NB4 (cell line): ENCODE measurements at places on chromosomes 5 and 9.

DNA sequence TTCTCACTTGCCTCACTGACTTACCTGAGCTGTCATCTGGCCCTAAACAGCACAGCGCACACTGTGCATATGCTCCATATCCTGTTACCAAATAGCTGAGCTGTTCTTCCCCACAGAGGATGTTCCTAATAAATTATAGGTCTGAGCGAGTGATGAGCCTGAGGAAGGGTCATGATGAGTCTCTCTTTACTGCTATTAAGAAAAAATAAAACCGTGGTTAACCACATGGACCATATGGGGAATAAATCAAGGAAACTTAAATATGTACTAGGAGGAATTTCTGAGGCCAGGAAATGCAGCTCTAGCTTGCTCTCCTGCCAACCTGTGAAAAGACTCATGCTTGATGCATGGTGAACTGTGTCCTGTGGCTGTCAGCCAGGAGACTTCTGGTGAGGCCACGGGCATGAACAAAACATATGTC, 424.8 kb upstream of the DMAC1 start:
- DNase-seq: no peak

- no peak for DNase-seq
Observed at GRCh38 chr5:149757197-149757947, 27.3 kb downstream of the PPARGC1B start.

DNA sequence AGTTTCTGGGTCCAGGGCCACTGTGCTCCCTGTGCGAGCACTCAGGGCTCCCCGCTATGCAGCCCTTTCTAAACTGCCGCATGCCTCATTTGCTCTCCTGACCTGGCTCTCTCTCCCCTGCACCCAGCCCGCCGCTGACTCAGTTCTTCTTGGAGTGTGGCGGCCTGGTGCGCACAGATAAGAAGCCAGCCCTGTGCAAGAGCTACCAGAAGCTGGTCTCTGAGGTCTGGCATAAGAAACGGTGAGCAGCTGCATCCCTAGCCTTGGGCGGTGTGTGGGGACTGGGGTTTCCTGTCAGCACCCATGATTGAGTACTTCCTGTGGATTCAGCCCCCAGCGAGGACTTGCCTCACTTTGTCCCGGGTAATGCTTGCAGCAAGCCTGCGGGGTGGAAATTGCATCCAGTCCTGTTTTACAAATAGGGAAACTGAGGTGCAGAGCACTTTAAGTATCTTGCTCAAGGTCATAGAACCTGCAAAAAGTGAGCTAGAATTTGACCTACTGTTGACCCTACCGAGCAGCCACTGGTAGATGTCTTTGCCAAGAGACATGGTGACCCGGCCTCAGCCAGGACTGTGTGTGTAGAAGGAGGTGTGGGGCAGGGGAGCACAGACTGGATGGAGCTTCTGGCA, 27.9 kb downstream of the USP20 start:
- peak; percentile 99 for DNase-seq

DNA sequence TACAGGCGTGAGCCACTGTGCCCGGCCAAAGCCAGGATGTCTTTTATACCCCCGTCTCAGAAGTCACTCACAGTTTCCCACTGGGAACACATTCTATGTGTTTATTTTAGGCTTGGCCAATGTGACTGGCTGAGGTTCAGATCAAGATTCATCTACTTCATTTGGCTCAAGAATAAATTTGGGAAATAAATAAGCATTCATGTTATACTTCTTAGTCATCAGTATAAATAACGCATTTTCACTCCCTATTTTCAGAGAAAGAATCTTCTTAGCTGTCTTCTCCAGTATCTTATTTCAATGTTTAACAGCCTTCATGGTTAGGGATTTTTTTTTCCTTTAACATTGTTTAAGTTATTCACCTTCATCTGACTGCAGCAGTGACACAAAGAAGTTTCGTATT, 11.8 kb downstream of the S100Z start:
- no peak for DNase-seq

GRCh38 chr5:176881816-176882566, 17.2 kb downstream of the HK3 start:
- DNase-seq: no peak

GRCh38 chr5:19462019-19462418, 526.0 kb downstream of the CDH18 start:
- DNase-seq: no peak

DNA sequence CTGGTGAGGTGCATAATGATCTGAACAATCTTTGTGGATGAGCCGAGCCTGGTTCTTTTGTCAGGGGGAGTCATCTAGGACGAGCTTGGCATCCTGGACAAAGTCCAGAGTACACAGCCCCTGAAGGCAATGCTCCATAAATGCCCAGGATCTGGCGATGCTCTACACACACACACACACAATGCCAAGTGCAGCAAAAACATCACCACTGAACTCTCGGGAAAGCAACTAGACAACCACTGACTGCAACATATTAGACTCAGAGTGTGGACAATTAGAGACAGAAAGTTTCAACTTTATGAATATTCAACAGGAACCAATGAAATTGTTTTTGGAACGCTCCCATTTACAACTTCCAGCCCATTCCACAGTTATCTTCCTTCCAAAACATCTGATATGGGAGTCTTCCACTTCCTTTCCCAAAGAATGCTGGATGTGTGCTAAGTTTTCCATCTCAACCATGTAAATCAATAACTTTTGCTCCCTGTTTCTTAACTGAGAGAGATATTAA, 227.6 kb upstream of the ANKRD55 start:
- DNase-seq: no peak

DNA sequence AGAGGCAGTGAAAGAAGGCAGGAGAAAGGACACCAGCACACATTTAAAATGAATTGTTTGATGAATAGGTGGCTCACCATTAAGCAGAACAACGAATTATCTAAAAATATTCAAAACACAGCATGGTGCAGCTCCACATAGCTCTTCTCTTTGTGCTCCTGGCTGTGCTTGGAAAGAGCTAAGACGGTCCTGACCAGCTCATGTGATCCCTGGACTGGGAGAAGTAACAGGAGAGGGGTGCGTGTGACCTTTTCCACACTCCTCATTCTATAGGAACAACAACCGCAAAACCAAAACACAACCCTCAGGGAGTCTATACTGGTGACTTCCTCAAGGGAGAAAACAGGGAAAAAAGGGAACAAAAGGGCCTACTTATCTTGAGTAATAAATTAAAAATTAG, 140.5 kb downstream of the DIRAS2 start:
- DNase-seq: no peak

- DNase-seq: no peak
Observed at GRCh38 chr5:28009576-28009975, 971.2 kb upstream of the CDH9 start.

DNA sequence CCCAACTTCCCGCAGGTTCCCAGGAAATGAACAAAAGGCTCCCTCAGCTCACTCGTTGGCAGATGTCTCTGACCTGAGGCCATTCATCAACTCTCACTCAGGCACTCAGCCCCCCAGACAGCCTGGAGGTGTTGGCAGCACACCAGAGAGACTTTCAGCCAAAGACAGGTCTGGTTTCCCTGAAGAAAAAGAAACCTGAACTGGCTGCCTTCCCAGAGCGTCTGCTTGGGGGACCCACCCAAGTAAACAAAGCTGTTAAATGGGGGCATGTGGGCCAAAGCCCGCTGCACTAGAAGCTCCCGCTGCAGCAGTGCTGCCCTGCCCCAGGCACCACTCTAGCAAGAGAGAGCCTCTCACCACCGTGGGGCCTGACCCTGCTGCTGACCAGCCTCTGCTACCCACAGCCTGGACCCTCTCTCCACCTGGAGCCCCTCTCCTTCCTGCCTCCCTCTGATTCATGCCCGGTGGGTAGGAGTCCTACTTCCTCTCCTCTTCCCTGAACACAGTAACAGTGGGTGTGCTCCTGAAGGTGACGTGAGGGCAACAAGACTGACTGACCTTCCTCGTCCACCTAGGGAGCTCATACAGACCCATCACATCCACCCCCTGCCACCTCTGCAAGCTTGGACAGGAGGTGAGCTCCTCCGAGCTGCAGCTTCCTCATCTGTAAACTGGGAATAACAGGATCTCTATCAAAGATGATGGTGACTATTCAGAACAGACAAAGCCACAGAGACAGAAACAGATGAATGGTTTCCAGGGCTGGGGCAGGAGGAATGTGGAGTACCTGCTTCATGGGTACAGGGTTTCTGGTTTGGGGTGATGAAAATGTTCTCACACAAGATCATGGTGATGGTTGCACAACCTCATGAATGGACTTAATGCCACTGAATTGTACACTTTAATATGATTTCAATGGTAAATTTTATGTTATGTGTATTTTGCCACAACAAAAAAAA, 31.0 kb upstream of the GABRP start:
- no peak for DNase-seq

DNA sequence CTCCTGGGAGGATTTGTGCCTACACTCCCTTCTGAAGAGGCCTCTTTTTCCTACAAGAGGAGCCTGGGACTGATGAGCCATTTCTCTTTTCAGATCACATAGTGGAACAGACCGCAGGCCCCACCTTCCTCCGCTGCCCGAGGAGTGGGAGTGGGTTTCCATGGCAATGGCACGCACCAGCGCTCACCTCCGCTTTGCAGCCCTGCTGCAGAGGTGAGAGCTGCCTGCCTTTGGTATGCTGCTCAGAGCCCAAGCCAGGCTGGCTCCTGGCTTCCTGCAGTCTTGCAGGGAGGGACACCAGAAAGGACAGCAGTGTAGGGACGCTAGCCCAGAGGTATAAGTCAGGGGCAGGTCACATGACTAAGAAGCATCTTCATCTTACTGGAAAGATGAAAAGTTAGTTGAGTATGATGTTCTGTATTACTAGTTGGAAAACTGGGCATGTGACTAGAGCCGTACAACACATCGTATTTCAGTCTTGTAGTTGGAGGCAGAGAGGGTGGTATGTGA, 12.4 kb downstream of the PTTG1 start:
- DNase-seq: no peak

- DNase-seq: no peak
Observed at GRCh38 chr5:159735749-159736660, 180.3 kb upstream of the ADRA1B start.

DNA sequence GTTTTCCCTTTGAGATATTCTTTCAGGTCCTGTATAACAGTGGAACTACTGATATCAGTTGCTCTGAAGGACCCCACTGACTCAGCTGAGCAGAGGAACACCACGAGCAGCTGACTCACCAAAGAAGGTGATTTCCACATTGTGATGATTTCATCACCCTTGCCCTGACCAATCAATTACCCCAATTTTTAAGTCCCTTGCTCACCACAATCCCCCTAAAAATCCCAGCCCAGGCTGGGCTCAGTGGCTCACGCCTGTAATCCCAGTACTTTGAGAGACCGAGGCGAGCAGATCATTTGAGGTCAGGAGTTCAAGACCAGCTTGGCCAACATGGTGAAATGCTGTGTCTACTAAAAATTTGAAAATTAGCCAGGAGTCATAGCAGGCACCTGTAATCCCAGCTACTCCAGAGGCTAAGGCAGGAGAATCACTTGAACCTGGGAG, 125.3 kb upstream of the ABCA1 start:
- DNase-seq: peak; percentile 94

DNA sequence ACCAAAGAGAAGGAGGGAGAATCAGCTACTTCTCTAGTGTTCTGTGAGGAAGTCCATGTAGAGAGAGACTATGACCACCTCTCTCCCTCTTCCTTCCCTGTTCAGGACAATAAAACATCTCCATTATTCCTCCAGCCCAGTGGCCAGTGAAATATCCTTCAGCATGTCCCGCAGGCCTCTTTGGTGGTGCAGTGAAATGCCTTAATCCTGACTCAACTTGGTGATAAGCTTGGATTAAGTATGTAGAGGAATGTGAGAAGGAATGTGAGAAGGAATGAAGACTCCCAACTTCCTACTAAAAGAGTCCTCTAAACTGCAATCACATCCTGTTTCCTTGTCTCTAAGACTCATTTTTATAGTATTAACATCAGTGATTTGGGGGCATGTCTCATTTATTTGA, 167.3 kb downstream of the TRPM3 start:
- DNase-seq: no peak

DNA sequence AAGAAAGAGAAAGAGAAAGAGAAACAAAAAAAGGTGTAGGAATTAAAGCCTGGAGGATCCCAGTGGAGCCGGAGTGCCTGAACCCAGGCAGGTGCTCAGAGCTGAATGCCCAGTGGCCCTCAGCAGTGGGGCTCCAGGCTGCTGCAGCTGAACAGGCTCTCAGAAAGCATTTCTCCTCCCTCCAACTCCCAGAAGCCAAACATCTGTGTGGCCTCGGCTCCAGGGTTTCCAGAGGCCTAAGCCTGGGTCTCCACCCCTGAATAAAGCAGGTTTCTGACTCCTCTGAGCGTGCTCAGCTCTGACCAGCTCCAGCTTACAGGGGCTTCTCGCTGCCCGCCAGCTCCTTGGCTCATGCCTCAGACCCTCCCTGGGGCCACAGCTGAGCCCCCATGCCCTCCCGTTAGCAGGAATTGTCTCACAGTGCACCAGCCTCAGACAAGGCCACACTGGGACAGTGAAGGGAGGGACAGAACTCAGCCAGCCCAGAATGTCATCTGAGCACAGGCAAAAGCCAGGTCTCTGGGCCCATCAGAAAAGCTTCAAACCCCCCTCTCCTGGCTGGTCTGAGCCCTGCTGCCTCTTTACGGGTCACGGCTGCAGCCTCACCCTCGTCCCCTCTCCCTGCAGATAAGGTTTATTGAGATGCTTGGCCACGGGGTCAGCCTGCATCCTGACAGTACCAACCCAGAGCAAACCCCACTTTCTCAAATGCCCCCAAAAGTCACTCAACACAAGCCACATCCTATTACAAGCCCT, 114.4 kb upstream of the PPP1R26 start:
- DNase-seq: no peak

DNA sequence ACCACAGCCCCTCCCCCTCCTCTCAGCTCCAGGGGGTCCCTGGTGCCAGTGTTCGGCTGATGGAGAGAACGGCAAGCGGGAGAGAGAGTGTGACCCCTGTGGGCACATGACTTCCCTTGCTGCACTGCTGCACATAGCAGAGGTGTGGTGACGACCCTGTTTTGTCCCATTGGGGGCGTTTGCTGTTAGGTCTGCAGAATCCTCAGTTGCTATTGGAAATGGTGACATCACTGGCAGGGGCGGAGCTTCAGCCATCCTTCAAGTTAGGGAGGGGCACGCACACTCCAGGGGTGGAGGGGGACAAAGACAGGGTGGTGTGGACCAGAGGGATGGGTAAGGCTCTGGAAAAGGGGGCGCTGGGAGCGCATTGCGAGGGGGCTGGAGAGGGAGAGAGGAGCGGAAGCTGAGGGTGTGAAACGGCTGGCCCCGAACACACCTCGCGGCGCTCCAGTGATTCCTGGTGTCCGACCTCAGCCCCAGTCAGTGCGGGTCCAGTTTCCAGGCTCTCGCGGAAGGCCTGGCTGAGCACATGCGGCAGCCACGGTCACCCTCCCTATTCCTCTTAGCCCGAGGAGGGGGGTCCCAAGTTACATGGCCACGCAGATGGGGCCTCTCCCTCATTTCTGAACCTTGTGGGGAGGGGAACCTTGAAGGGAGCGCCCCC, 764 bp upstream of the GRIN1 start:
- DNase-seq: no peak

DNA sequence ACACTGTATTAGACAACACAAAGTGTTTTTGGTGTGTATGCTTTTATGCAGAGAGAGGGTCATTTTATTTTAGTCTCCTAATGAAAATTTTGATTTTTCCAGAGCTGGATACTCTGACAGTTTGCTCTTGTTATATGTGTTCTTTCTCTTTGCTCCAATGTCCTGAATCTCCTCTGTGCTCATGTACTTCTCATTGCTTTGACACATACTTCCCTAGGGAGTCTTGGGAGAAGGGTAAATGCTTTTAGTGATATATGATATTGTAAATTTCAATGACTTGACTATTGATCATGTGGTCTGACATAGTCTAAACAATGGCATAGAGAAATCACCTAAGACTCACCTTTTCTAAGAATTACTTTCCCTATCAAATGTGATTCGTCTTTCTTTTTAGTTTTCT, 972.6 kb upstream of the EDIL3 start:
- DNase-seq: no peak
